ENCODE measurements at places on chromosomes 5 and 9.

- no peak for DNase-seq
These were observed 16.1 kb downstream of the ACTBL2 start for GRCh38 chr5:57466544-57466943.

DNA sequence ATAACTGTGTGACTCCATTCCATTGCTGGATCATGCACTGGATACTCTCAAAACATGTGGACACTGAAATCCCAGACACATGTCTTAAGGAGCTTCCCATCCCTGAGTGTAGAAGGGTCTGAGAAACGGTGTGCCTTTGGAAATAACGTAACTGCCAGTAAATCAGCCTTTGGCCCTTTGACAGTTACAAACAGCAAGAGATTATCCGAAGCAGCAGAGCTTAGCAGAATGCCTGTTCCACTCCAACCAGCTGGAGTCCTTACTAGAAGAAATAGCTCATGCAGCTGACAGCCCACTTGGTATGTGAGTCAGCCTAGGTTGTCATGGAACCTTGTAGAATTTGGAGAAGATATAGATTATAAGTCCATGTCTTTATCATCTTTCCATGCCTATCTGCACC, 7.0 kb downstream of the TMEM252 start:
- DNase-seq: no peak

- no peak for DNase-seq
These were observed 62.6 kb upstream of the ZNF354B start for GRCh38 chr5:178797101-178797521.

DNA sequence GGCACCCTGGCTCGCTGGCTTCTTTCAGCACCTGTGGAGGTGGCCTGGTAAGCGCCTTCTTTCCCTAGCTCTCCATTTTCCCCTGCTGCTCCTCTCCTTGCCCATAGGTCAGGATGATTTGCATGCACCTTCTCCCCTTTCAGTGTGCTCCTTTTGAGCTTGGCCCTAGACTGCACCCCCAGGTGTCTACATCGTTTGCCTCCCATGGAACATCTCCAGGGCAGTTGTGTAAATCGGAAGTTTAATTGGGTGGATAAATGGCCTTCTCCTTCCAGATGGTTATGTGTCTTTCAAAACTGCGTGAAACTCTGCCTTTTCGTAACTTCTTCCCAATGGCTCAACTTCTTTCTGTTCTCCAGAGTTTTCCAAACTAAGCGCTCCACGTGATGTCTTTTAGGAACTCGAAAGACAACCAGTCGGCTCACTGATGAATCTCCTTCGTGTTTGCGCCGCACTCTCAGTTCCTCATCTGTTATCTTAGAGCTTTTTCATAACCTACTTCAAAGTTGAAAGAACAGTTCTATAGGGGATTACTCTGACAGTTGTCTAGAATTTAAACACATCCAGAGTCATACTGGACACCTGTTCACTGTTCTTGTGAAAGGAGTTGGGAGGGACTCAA, 1.7 kb downstream of the ADAMTS19 start:
- no peak for DNase-seq

DNA sequence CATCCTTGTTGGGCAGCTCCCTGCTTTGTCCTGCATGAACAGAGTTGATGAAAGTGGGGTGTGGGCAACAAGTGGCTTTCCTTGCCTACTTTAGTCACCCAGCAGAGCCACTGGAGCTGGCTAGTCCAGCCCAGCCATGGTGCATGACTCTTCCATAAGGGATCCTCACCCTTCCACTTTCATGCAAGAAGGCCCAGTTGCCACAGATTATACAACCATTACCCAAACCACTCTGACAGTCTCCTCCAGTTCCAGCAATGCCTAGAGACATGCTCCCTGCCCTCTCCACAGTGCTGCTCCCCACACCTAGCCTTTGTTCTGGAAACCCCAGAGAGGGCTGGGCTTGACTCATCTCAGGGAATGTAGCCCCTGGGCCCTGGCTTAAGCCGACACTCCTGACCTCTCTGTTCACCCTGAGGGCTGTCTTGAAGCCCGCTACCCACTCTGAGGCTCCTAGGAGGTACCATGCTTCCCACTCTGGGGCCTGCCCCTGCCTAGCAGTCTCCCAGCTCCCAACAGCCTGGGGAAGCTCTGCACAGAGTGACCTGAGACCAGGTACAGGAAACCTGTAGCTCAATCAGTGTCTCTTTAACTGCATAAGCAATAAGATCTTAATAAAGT, 3.9 kb downstream of the SLC35A4 start:
- no peak for DNase-seq

DNA sequence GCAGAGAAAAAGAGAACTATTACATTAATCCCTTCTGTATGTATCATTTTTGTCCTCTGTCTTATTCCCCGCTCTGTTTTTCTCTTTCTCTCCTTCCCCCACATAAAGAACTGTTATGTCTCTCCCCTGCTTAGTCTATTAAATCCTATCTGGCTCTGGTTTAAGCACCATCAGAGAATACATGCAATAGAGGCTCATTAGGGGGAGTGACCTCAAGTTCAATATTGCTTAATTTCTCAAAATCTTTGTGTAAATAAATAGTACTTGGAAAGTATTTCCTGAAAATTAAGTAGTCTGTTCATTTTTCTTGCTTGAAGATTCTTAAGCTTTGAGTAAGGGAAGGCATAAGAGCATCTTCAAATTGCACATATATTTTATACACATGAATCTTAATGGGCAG, 41.2 kb upstream of the FAM174A start:
- DNase-seq: no peak

GRCh38 chr5:179409806-179410205, 64.5 kb upstream of the ADAMTS2 start:
- no peak for DNase-seq

DNA sequence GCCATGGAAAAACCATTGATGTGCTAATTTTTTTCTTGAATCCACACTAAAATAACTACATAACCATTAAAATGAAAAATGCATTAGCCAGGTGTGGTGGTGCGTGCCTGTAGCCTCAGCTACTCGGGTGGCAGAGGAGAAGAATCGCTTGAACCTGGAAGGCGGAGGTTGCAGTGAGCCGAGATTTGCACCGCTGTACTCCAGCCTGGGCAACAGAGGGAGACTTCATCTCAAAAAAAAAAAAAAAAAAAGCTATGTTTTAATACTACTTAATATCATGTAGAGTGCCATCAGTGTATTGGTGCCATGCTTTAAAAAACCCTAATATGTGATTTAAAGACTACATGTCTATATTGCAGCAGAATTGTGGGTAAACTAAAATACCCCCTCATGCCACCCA, 58.9 kb downstream of the NDFIP1 start:
- no peak for DNase-seq
